NCI-H1092 (cell line): ENCODE measurements at places on chromosomes 11 and 22.

DNA sequence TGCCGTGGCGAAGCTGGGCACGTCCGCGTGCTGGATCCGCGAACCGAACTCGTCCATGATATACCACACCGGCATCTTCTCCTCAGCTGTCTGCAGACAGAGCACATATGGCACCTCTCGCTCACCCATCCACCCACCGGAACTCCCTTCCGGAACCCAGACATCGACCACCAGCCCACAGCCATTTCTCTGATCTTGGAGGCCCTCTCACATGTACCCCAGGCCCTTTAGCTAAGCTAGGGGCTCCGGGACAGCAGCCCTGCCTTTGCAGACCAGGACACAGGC is 7.1 kb downstream of the TTLL12 start:
- DNase-seq: no peak

GRCh38 chr11:36002196-36002595 is 58.3 kb downstream of the LDLRAD3 start:
- no peak for DNase-seq

GRCh38 chr22:22754961-22755777 is 110.8 kb downstream of the GGTLC2 start:
- DNase-seq: no peak

GRCh38 chr11:59102259-59102765 is 4.7 kb upstream of the FAM111B start:
- DNase-seq: no peak

DNA sequence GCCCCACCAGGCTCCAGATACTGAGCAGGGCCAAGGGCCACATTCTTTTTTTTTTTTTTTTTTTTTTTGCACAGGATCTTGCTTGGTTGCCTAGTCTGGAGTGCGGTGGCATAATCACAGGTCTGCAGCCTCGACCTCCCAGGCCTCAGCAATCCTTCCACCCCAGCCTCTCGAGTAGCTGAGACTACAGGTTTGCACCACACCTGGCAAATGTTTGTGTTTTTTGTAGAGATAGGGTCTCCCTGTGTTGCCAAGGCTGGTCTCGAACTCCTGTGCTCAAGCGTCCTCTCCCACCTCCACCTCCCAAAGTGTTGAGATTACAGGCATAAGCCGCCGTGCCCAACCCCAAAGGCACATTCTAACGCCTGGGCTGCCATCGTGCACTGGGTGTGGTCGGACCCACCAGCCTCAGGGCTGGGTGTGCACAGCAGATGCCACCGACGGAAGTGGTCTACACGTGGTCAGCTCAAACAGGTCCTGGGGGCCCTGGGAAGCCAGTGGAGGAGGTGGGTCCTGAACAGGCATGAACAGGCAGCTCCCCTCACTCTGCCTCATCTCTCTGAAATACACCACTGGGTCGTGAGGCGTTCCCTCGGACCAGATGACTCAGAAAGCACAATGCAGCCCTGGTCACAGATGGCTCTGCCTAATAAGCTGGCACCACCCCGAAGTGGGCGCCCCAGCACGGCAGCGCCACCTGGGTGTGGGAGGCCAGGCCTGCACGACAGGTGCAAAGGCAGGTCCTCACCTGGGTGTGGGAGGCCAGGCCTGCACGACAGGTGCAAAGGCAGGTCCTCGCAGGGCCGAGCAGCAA is 5.1 kb upstream of the B4GALNT4 start:
- peak; percentile 55 for DNase-seq

DNA sequence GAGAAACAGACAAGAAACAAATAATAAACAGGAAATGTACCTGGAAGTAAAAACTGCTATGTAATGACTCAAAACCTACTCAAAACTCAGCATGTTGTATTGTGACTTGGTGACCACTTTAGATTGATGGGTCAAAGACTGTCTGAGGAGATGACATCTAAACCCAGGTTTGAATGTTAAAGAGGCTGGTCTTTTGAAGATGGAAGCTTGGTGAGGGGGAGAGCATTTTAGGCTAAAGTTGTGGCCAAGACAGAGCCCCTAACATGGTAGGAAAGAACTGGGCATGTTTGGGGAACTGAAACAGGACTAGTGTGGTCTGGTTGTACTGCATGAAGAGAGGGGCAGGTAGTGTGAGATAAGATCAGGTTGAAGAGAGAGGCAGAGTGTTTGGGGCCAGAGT is 85.3 kb upstream of the MYO18B start:
- no peak for DNase-seq

DNA sequence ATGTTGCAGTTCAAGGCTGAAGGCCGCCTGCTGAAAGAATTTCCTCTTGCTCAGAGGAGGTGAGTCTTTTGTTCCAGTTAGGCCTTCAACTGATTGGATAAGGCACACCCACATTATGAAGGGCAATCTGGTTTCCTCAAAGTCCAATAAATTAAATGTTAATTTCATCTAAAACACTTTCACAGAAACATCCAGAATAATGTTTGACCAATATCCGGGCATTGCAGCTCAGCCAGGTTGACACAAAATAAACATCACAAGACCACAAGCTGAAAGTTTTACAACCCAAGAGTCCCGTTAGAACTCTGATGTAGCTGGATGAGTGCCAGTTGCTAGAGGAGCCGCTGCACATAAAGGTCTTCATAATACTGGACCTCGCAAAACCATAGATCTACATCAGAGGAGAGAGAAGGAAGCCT is 64.9 kb upstream of the EED start:
- DNase-seq: no peak

DNA sequence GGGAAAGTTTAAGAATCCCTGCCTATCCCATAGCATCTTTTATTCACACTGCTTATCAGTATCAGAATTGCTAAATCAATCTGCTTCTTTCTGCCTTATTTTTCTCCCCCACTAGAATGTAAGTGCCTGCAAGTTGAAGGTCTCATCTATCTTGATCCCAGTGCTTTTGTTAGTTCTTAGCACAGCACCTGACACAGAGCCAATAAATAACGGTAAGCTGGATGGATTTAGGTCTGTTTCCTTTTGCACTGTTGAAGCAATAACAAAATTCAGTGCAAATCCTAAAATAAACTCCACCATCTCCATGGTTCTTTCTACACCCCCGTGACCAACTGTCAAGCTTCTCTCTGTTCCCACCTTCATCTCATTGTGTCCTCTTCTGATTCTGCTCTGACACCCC is 36.7 kb upstream of the CD44 start:
- no peak for DNase-seq

GRCh38 chr11:106397787-106398501 is 320.5 kb downstream of the AASDHPPT start:
- no peak for DNase-seq

GRCh38 chr11:117417856-117418255 is 90.2 kb downstream of the CEP164 start:
- DNase-seq: no peak

DNA sequence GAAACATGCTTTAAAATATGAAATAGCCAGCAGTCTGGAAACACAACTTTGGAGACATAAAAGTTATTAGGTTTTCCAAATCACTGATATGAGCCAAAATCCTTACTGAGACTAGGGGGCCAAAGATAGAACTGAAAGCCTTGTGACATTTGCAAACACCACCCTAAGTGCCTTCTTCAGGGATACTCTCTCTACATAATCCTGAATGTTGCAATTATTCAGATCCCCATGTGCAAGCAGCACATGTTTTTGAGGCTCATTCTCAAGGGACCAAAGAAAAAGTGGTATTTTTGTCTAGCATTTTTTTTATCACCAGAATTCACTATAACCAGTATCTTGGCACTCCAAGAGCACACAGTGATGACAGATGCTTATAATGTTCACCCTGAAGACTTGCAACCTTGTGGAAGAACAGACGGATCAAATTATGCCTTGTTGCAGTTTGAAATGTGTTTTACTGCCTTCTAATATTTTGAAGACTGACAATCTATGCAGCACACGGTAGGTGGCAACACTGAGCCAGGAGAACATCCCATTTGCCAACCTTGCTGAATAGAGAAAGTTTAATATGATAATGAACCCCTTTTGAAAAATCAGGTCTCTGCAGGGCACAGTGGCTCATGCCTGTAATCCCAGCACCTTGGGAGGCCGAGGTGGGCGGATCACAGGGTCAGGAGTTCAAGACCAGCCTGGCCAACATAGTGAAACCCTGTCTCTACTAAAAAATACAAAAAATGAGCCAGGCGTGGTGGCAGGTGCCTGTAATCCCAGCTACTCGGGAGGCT is 78.5 kb downstream of the PLEKHA7 start:
- peak; percentile 6 for DNase-seq

- DNase-seq: no peak
Measured at GRCh38 chr22:33272871-33273270, 214.7 kb upstream of the SYN3 start.

DNA sequence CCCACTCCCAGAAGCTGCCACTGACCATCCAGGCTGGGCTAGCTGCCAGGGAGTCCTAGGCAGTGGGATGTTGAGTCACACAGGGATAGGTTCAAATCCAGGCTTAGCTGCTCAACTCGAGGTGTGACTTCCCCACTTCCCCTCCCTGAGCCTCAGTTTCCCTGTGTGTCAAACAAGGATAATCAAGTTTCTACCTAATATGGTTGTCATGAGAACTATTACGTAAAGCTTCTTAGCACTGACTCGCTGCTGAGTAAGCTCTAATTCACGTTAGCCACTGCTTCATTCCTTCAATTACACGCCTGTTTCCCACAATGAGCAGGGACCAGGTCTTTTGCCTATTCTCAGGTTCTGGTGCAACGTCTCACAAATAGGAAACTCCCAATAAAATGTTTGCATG is 67.7 kb downstream of the SEZ6L start:
- no peak for DNase-seq

DNA sequence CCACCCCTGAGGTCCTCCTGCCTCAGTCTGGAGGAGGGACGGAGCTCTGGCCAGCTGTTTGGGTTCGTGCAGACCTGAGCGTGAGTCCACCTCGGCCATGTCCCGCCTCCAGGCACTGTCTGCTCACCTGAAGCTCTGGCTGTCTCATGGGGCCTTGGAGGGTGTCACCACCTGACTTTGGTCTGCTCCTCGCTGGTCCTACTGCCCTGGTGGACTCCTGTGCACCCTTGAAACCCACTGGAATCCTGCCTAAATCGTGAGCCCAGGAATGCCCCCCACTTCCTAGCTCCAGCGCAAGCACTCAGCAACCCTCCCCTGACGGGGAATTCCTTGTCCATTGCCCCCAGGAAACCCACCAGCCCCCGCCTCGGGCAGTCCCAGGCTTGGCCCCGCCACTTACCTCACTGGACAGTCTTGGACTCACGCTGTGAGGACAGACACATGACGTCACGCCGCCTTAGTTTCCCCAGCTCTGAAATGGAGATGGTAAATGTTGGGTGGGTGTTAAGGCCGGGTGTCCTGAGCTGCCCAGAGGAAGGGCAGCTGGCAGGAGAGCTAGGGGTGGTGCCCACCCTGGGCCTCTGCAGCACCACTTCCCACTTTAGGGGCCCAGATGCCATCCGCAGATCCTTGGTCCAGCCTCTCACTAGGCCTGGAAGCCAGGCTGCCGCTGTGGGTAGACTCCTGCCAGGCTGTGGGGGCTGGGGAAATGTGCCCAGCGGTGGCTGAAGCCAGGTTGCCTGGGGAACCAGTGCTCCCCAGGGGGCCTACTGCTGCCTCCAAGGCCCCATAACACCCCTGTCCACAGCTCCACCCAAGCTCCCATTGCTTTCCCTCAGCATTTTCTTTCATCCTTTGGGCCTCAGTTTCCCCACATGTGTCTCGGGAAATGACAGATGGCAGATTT is 18.2 kb upstream of the TBX1 start:
- no peak for DNase-seq

DNA sequence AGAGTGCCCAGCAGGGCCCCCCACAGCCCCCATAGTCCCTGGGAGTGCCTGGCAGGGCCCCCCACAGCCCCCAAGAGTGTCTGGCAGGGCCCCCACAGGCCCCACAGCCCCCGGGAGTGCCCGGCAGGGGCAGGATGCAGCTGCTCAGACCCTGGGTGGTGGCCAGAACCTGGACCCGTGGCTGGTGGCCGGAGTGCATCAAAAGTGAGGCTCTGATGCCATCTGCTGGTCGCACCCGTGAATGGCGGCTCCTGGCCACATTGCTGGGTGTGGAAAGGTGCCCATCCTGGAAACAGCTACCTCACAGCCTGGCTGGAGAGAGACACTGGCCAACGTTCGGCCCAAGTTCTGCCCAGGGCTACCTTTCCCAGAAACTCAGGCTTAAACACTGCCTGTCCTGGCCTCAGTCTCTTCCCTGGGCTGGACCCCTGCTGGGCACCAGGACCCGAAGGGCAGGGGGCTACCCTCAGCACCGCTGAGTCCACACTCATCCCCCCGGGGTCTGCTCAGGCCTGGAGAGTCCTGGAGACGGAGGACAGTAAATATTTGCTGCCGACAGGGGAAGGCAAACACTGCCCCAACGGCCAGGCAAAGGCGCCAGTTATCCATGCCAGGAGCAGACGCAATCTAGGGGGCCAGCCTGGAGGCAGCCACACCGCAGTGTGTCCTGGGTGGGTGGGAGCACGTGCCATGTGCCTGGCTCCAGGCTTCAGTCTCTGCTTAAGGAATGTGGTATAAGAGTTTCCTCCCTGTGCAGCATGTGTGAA is 4.4 kb downstream of the INS start:
- peak; percentile 64 for DNase-seq

DNA sequence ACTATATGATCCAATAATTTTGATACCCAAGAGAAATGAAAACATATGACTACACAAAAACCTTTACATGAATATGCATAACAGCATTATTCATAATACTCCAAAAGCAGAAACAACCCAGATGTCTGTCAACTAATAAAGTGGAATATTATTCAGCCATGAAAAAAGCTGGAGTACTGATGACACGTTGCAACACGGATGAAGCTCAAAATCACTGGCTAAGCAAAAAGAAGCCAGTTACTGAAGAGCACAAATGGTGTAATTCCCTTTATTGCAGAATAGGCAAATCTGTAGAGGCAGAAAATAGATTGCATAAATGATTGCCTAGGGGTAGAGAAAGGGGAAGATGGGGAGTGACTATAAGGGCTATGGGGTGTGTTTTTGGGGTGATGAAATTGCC is 117.6 kb upstream of the FGF3 start:
- no peak for DNase-seq

DNA sequence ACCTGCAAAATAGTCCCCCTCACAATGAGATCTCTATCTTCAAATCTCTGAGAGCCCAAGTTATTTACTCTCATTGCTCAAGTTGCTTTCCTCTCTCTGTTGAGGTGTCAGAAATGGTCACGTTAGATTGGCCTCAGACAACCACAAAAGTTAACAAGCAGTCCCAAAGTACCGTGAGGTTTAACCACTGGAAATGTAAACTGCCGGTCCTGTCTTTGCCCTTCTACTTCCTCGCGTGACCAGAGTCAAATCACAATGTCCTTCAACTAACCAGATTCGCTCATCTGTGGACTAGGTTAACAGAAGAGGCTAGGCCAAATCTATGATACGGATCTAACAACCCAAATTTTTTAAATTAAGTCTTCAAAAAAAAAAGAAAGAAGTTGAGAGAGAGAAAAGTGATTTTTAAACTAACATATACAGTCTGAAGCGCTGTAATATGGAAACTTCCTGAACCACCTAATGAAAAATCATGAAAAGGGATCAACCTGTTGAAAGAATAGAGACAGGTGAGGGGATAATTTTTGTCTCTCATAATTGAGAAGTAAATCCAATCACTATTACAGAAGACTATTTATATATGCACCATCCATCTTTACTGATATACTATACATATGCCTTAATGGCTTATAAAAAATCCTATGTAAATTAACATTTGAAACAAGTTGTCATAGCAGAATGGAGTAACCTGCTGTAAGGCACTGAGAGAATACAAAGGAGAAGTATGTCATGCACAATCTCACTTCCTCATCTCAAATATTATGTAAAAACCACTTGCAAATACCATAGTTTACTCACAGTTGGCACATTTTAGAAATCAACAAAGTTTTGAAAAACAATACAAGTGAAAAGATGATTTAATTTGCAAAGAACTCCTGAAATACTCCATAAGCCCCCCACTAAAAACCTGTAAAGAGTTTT is 3.3 kb upstream of the JAML start:
- DNase-seq: no peak

GRCh38 chr11:122523846-122524805 is 131.4 kb upstream of the UBASH3B start:
- DNase-seq: no peak
